Putamen (tissue), 1 donor: ENCODE measurements at places on chromosomes 16 and 17.

GRCh38 chr16:82625066-82625968, 1.5 kb upstream of the CDH13 start:
- DNase-seq: no peak

GRCh38 chr17:64261417-64262145, 1.5 kb downstream of the TEX2 start:
- no peak for DNase-seq

- no peak for DNase-seq
Measured at GRCh38 chr17:17081304-17081940, 39.2 kb downstream of the MPRIP start.

DNA sequence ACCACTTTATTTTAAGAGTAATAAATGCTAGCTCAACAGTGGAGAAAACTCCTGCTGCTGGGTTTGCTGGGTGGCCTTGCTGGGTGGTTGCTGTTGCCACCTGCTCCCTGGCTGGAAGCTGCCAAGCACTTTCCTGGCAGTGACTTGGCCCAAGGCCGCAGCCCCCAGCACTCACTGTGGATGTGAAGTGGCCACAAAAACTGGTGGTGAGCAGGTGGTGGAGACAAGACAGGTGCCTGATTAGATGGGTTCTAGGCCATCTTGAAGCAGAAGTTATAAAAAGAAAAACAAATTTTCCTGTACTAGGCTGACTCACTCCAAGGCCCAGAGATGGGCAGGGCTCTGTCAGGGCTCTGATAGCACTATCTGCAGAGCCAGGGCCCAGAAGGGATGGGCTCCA, 224.7 kb upstream of the NLRP1 start:
- no peak for DNase-seq

DNA sequence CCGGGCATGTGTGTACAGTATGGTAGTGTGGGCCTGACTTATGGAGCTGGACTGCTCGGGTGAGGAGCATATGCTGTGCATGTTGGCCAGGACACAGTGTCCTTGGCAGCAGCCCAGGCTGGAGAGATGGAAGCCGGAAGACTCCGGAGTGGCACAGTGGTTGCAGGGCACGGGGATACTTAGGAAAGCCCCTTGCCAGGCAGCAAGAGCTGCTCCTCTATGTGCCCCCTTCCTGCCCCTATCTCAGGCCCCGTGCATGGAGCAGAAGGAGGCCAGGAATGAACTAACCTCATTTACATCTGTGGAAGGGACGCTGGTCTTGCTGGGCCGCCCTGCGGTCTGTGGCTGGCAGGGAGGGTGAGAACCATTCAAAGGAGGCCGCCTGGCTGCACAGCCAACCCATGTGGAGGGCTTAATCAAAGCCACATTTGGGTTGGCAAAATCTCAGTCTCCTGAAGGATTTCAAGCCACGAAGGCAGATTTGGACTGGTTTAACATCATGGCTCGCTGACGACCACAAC, 32.2 kb upstream of the RCVRN start:
- no peak for DNase-seq

- DNase-seq: no peak
Measured at GRCh38 chr17:64692187-64692586, 30.1 kb upstream of the SMURF2 start.

- DNase-seq: no peak
Measured at GRCh38 chr17:60049936-60050335, 28.8 kb downstream of the HEATR6 start.

DNA sequence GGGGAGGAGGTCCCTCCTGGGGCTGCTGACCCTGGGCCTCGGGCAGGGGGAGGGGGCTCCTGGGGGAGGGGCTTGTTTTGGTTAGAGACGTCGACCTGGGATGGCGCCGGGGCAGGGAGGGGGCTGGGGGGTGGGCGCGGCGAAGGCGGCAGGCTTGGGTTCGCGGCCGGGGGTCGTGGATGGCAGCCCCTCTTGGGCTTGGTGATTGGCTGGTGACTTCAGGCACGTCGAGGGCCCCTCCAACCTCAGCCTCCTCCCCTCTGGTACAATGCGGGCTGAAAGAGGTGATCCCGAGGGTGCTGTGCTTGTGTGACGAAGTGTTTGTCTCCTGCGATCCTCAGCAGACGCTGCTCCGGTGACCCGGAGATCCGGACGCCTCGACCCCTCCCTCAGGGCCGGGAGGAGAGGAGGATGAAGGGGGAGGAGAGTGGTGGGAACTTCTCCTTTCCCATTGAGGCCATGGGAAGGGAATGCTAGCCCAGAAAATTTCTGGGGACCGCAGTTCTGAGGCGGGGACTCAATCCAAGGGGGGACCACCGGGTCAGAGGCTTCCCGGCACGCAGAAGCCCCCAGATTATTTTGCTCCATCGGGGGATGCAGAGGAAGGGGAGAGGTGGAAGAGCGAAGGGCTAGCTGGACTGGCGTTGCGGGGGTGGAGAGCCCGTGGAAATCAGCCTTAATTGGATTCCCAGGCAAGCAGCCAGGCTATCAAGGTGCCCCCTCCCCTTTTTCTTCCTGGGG, 43.9 kb downstream of the RAI1 start:
- no peak for DNase-seq
